Bronchial epithelial cell (primary cell): ENCODE measurements at places on chromosomes 2 and 18. TPM values are rescaled to one million over a fixed set of nuclear protein-coding genes. Genes with fewer than 3 reads are reported as not detected.

The MERTK gene
- 3.9 and 5.8 TPM in 2 replicates for total RNA-seq

The CDH7 gene
- not detected in 2 replicates for total RNA-seq

DNA sequence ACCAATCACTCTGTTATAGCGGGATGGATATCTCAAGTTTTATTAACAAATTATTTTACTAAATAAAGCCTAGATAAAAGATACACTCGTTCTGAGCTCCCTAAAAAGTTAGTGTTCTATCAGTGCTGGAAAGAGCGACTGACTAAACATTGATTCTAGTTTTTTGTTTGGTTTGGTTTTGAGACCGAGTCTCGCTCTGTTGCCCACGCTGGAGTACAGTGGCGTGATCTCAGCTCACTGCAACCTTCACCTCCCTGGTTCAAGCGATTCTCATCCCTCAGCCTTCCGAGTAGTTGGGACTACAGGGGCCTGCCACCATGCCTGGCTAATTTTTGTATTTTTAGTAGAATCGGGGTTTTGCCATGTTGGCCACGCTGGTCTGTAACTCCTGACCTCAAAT is 73.8 kb upstream of the CDCA7 start:
- no peak for DNase-seq

DNA sequence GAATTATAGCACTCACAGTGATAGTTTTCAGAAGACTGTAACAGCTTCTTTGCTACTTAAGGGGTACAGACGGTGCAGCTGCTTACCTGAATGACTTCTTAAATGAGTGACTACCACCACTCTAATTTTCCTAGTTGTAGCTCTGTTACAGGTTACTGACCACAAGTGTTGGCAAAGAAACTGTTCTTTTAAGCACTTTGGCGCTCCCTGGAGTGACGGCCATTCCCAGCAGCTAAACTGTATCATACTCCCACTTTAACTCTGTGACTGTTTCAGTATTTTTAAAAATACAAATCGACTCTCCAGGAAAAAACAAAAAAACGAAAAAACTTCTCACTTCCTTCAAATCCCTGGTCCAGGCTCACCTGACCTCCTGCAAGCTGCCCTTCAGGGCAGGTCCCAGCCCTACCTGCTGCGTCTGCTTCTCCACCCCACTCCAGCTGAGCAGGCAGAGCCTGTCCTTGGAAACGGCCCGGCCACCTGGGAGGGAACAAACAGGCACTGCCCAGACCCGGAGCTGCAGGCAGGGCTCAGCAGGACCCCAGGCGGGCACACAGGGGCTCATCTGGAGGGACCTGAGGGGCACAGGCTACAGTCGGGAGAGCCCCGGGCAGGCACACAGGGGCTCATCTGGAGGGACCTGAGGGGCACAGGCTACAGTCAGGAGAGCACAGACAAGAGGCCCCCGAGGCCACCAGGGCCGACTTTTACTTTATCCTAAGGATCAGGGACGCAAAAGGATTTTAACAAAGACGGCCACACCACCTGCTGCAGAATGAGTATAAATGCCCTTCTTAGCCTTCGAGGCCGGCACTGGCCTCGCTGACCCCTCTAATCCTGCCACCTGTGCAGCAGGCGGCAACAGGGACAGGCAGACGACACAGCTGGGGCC is 24.5 kb downstream of the SLC66A2 start:
- DNase-seq, result no peak

DNA sequence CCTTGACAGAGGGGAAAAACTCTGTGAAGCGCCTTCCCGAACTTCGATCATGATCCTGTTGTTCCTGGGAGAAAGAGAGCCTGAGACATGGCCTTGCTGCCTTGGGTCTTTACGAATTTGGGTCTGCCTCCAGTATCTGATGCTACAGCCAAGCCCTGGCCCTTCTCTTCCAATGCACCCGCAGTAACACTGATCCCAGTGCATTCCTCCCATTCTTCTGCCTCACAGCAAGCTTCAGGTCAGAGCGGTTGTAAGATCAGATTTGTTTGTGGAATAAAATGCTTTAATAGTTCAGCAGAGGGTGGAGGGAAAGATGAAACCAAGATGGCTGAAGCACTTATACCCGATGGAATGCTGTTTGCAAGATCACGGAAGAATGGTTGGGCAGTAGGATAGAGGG is 196.7 kb upstream of the SIX2 start:
- DNase-seq, result no peak
